CD8-positive, alpha-beta T cell (primary cell): ENCODE measurements at places on chromosomes 6 and 20. TPM values are rescaled to one million over a fixed set of nuclear protein-coding genes. Genes with fewer than 3 reads are reported as not detected.
A peak's percentile ranks its signal among the peaks of the same experiment; 100 is the strongest.

GRCh38 chr20:24953621-24954133 lies 4.6 kb downstream of the CST7 start:
- DNase-seq: peak; percentile 39

DNA sequence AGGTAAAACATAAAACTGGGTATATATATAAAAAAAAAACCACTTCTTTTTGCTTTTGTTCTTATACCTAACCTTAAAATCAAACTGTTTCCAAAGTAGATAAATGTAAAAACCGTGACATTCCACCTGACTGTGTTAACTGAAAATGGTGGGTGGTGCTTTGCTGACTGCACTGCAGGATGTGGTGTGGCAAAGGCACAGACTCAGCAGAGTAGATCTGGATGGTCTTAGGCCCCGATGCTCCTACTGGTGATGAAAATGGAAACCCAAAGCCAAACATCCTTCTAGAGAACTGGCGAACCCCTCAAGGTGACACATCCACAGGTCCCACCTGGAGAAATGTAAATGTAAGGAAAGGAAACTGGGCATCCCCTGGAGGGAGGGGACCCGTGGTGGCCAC lies 8.9 kb downstream of the TGIF2 start:
- no peak for DNase-seq

- DNase-seq: no peak
Measured at GRCh38 chr6:168147205-168147738, 68.3 kb upstream of the FRMD1 start.

GRCh38 chr6:42047790-42048405 lies 2.4 kb upstream of the TAF8 start:
- no peak for DNase-seq

- no peak for DNase-seq
Measured at GRCh38 chr6:169420912-169421543, 167.4 kb upstream of the THBS2 start.

DNA sequence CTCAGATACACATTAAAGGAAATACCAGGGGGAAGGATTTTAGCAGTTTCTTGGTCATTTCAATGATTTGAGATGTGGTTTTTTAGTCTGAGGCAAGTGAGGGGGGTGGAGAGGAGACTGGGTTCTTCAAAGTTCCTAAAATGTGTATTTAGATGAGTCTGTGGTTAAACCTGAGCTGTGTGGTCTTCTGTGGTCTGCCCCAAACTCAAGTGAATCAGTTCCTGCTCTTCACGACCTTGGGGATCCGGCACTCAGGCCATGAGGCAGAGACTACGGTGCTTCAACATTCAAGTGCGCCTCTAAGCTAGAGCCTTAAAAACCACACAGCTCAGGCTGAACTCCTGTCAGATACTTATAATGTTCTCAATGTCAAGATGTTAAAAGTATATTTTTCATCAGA lies 406.7 kb downstream of the LMBRD1 start:
- DNase-seq: no peak

DNA sequence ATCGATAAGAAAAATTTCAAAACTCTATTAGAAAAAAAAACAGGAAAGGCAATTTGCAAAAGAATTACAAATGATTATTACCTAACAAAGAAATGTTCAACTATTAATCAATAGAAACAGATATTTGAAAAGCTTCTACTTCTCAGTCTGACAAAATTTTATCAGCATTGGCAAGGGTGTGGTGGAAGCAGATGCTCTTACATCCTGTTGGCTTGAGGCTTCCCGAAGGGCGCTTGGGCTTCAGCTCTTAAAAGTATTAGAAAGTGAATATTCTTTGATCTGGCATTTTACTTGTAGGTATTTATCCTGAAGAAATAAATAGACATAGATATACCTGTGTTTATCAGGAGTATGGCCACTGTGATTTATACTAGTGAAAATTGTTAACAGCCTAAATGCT lies 38.7 kb downstream of the SLC35D3 start:
- no peak for DNase-seq

DNA sequence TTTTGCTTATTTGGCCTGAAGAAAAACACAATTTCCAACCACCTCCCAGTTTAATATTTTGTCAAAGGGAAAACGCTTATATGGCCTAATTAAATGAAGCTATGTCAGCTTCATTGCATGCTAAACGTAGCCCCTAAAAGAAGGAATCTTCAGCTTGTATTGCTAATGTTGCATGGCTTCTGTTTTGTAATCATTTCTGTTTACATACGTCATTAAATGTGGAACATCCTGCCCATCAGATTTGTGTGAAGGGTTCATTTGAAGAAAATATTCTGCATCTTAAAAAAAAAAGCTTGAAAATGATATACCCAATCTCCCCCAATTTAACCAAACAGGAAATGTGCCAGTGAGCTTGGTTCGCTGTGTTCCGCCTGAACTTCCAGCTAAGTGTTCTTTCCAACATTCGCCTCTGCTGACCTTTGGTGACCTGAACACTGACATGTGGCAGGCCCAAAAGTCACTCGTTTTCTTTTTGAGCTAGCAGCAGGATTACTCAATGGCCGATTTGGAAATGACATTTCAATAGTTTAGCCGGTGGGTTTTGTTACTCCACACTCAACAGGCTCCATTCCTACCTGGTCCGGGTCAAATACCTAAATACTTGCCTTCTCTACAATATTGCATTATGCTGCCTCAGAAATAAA lies 12.7 kb upstream of the SIRT5 start:
- no peak for DNase-seq

GRCh38 chr6:126803769-126804168 lies 314.7 kb upstream of the RSPO3 start:
- no peak for DNase-seq

- no peak for DNase-seq
Measured at GRCh38 chr20:2195614-2196013, 94.0 kb downstream of the STK35 start.

GRCh38 chr6:146123616-146124015 lies 94.8 kb downstream of the GRM1 start:
- DNase-seq: no peak

- DNase-seq: no peak
Measured at GRCh38 chr6:53943395-53943794, 148.6 kb downstream of the LRRC1 start.

DNA sequence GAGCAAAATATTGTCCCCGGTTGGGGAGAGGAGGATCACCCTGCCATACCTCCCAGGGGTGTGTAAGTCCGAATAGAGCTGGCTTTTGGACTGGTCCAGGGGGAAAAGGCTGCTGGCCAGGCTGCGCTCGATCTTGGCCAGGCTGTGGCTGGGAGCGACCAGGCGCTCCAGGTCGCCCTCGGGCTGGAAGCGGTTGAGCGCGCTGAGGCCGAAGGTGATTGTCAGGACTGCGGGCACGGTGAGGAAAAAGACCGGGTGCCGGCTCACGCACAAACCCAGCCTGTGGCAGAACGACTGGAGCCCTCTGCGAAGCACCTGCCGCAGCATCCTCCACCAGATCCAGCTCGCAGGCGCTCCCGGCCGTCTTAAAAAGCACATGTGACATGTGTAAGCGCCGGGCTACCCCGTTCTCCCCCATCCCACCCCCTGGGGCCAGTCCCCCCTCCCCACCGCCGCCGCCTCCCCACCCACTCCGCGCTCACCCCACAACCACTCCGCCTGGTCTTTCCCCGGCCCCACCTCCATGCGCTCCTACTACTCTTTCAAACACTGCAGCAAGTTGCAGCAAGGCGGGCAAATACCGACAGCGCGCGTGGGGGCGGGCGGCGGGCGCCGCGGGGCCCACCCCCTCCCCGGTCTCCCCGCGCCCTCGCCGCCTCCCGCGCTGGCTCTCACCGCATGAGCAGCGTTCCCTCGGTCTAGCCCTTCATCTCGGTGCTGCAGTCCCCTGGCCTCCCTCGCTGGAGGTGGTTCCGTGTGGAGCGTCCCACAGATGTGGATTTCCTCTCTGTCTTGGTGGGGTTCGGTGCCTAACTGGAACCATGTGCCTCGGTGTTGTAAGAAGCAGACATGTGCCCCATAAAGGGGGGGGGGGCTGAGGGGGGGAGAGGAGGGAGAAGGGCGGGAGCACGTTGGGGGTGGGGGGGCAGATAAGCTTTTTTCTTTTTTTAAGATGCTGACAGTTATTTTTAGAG lies 42.4 kb downstream of the PTCHD4 start:
- DNase-seq: no peak

DNA sequence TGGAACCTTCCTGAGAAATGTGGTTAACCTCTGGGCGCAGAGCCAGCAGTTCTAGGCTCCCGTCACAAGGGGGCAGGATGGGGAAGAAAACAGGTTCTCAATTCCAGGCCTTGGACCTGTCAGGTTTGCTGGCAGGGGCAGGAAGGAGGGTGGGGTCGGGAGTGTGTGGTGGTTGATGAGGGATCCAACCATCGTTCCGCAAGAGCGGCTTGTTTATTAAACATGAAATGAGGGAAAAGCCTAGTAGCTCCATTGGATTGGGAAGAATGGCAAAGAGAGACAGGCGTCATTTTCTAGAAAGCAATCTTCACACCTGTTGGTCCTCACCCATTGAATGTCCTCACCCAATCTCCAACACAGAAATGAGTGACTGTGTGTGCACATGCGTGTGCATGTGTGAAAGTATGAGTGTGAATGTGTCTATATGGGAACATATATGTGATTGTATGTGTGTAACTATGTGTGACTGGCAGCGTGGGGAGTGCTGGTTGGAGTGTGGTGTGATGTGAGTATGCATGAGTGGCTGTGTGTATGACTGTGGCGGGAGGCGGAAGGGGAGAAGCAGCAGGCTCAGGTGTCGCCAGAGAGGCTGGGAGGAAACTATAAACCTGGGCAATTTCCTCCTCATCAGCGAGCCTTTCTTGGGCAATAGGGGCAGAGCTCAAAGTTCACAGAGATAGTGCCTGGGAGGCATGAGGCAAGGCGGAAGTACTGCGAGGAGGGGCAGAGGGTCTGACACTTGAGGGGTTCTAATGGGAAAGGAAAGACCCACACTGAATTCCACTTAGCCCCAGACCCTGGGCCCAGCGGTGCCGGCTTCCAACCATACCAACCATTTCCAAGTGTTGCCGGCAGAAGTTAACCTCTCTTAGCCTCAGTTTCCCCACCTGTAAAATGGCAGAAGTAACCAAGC lies 29.6 kb downstream of the SRSF3 start:
- DNase-seq: peak; percentile 80

- DNase-seq: no peak
Measured at GRCh38 chr20:35257175-35257909, 20.6 kb downstream of the MMP24OS start.

DNA sequence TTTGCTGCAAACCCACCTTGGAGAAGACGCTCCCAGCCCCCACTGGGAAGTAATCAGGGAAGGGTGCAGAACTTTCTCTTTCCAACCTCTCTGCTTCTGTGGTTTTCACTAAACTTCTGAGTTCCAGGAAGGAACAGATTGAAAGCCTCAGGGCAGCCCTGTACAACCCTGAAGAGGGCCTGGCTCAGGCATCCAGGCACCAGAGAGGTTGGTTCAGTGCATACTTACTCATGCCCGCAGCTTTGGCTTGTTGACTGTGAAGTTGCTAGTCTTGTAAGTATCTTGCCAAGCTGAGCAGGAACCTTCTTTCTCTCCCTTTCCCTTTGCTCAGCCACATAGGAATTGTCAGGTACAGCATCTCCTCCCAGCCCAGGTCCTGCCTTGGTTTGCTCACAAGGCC lies 272.2 kb upstream of the FOXQ1 start:
- DNase-seq: no peak

DNA sequence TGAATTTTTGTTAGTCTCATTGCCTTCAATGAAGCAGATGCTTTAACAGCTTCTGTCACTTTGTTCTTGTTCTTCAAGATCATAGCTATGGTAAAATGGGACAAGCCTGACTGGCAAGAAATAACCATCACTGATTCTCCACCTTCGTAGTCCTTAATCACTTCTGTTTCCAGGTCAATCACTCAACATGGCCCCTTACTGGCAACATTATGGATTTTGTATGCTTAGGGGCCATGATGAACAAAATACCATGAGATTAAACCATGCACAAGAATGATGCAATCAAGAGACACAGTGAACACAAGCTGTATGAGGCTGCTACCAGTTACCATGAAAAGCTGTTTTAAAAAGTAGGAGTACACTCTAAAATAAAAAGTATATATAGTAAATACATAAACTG lies 32.8 kb downstream of the ADNP start:
- no peak for DNase-seq

GRCh38 chr6:148984531-148985056 lies 237.8 kb downstream of the UST start:
- DNase-seq: no peak

DNA sequence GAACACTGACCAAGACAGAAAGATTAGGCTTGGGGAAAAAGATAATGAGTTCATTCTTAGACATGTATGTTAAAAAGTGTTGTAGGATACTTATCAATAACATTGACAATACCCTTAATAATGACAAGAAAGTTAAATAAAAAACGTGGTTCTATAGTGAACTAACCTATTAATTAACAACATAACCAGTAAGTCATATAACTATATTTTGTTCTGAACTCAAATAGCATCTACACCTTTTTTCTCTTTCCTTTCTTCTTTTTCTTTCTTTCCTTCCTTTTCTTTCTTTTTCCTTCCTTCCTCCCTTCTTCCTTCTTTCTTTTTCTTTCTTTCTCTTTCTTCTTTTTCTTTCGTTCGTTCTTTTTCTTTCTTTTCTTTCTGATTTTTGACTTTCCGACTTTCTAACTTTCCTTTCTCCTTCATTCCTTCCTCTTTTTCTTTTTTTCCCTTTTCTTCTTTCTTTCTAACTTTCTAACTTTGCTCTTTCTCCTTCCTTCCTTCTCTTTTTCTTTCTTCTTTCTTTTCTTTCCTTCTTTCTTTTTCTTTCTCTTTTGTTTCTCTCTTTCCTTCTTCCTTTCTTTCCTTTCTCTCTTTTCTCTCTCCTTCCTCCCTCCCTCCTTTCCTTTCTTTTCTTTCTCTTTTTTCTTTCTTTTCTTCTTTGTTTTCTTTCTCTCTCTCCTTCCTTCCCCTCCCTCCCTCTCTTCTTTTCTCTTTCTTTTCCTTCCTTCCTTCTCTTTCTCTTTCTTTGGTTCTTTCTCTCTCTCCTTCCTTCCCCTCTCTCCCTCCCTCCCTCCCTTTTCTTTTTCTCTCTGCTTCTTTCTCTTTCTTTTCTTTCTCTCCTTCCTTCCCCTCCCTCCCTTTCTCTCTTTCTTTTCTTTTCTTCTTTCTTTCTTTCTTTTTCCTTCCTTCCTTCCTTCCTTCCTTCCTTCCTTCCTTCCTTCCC lies 24.6 kb downstream of the PRSS35 start:
- no peak for DNase-seq

- DNase-seq: no peak
Measured at GRCh38 chr20:8808202-8808535, 260.7 kb upstream of the PLCB4 start.

The TRIM27 gene
- 9.4 TPM for total RNA-seq

The CNR1 gene
- total RNA-seq: not detected

The SNAI1 gene
- total RNA-seq: 3.0 TPM

The HACE1 gene
- total RNA-seq: 8.4 TPM

The SCRT2 gene
- not detected for total RNA-seq

The LMBRD1 gene
- total RNA-seq: 39.2 TPM

The ARHGAP18 gene
- total RNA-seq: 0.71 TPM

The ADTRP gene
- total RNA-seq: 4.4 TPM

The CALHM4 gene
- not detected for total RNA-seq

The ANGPT4 gene
- total RNA-seq: not detected

The THBS2 gene
- total RNA-seq: not detected

The WFDC10B gene
- total RNA-seq: not detected

The CST7 gene
- 54.6 TPM for total RNA-seq

The RFX6 gene
- not detected for total RNA-seq
